ENCODE measurements at places on chromosomes 7 and 10.

DNA sequence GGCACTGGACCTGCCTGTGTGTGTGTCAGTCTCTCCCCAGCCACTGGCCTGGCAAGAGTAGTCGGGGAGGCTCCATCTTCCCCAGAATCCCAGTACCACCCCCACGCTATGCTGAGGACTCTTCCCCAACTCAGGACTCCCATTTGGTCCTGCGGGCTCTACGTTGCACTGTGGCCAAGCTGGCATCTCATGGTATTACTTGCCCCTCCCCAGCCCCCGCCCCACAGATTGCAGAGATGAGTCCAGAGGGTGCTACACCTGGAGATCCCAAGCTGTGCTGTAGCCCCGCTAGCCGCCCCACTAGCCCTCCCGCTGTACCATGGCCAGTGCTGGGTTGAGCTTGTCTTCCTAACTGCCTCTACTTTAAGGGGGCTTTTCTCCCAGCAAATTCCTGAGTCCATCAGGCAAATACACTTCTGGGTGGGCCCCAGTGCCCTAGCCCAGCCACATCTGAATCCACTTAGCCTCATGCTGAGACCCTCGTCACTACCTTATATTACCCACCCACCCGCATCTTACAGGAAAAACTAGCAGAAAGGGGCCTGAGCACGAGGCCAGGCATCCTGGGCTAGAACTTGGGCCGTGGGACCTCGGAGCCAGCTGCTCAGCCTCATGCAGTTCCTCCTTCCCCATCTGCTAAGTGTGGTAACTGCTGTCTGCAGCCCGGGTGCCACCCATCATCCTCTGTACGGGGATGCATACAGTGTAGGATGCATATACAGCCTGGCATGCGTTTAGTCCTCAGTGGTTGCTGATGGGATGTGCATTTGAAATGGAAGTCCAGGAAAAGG is 65.8 kb upstream of the CACUL1 start:
- no peak for DNase-seq

- DNase-seq, result no peak
These were observed 44.0 kb upstream of the LRRTM3 start for GRCh38 chr10:66881814-66882213.

- no peak for DNase-seq
These were observed 32.8 kb upstream of the MYO3A start for GRCh38 chr10:25901199-25901598.

- no peak for DNase-seq
These were observed 44.3 kb downstream of the CXCL12 start for GRCh38 chr10:44340557-44340956.

GRCh38 chr7:105760551-105761447 is 115.6 kb downstream of the ATXN7L1 start:
- DNase-seq, result no peak

DNA sequence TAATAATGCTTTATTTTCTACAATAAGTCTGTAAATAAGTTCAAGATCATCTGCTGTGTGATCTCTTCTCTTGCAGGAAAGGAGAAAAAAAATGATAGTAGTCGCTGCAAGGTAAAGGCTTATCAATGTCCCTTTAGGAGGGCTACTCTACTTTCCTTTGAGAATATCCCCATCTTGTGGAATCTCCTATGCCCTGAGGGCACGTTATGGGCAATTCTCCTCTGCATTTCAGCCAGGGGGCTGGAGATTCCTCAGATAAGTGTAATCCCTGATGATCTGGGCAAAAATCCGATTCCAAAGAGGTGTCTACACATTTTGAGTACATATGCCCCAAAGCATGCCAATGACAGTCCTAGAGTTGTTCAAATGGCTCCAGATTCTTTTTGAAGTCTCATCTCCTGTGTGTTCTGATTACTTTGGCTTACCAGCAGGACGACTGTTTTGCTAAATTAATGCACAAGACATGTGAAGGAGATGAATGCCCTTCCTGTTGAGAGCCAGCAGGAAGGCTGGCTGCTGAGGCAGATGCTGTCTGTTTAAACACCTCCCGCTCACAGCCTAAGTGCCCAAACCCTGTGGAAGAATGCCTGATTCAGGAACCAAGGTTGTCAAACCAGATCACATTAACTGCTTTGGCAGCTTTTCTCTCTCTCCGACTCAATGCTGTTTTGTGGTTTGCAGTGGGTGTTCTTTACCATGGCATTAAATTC is 171.2 kb upstream of the COL1A2 start:
- no peak for DNase-seq

DNA sequence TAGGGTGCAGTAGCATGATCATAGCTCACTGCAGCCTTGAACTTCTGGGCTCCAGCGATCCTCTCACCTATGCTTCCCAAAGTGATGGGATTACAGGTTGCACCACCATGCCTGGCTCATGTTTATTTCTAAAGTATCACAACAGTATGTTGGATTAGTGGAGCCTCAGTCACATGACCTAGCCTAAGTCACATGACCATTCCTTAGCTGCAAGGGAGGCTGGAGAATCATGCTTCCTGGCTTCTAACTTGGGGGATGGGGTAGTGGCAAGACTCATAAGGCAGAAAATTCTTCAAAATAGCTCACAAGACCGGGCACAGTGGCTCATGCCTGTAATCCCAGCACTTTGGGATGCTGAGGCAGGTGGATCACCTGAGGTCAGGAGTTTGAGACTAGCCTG is 26.9 kb upstream of the TPST1 start:
- no peak for DNase-seq

GRCh38 chr7:155702616-155703015 is 58.2 kb downstream of the RBM33 start:
- DNase-seq, result no peak

DNA sequence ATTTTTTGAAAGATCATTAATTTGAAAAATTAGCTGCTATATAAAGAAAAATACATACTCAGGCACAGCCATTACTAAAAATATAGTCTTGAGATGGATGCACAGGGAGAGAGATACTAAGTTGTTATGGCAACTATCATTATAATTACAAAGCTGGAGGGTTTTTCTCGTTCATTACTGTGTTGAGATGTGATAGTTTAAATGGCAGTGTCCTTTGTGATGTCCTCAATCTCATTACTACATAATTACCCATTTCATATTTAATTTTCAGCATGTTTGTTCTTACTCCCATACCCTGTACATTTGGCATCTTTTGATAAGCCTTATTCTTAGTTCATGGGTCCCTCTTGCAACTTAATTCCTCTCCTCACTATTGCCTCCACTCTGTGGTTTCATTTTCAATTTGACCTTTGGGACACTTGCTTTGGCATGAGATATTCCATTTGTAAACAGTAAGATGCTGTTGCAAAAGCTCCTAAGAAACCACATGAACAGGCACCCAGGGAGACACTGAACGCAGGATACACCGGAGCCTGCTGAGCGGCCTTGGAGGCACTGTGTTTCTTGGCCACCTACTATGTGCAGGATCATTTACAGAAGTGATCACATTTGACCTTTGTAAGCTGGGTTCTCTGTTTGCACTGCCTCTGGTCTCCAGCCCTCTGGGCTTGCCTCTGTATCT is 4.8 kb upstream of the CPXM2 start:
- DNase-seq, result no peak

Measured in stimulated activated CD4-positive, alpha-beta T cell treated with anti-CD3 and anti-CD28 coated beads, Interleukin-1b, Interleukin-23, amount 100 ng/mL, for 24 hours (primary cell).